ENCODE measurements at places on chromosomes 7 and 10. TPM values are rescaled to one million over a fixed set of nuclear protein-coding genes. Genes with fewer than 3 reads are reported as not detected.

DNA sequence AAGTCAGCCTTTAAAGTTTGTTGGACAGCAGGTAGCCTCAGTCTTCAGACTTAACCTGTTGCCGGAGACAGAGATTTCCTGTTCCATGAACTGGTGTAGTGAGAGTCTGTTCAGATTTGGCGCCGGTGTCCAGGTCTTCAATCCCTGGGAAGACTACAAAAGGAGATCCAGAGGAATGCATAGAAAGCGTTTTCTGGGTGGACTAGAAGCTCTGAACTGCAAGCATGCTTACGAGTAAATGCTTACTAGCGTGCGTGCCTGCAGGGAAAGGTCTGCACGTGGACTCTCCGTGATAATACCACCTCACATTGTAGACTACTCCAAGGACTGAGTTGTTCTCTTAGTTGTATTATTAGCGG is 878 bp downstream of the GLRX3 start:
- no peaks in the 10 kb centered on the region for H3K36me3 ChIP-seq
- DNase-seq, result peak; percentile 17
- peak overlapping the region; percentile 86 for H3K27ac ChIP-seq
- H3K4me1 ChIP-seq, result peaks cover 14% of the 10 kb centered on the region
- H3K27me3 ChIP-seq, result no peaks in the 10 kb centered on the region

DNA sequence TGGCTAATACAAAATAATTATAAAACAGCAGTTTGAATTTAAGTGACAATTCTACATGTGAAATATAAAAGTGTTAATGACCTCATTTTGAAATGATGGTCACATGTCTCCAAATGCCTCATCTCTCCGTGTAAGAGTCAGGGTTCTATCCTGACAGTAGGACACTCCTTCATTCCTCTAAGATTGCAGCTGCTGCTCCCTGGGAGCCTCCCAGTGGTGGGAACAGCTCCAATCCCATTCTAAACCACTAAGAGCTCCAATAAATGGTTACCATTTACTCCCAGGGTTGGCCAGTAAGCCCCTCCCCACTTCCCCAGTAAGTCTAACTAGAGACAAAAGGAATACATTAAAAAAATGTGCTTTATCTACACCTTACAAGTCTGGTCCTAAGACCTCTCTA is 344.6 kb upstream of the AOAH start:
- no peaks in the 10 kb centered on the region for H3K4me1 ChIP-seq
- DNase-seq, result no peak
- no peak overlapping the region for H3K4me3 ChIP-seq
- H3K27ac ChIP-seq, result no peak overlapping the region
- H3K36me3 ChIP-seq, result no peaks in the 10 kb centered on the region

DNA sequence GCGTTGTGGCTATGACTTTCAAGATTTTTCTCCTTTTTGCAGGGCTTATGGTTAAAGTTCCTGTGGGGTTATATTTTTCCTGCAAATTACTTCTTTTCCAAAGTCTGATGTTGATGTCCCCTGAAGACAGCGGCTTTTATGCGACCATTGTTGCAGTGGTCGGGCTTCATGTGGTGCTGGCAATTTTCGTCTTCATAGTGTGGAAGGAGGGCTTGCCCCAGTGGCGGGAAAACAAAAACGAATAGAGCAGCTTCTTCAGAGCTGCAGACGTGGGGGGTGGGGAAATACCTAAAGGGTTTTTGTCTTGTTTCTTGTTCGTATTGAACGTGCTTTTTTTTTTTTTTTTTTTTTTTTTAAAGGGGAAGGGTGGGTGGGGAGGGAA is 53.8 kb downstream of the MCMBP start:
- no peaks in the 10 kb centered on the region for H3K27me3 ChIP-seq
- no peaks in the 10 kb centered on the region for H3K4me1 ChIP-seq
- DNase-seq, result no peak
- no peak overlapping the region for H3K27ac ChIP-seq
- no peaks in the 10 kb centered on the region for H3K36me3 ChIP-seq

GRCh38 chr7:32518534-32519140 is 23.3 kb downstream of the AVL9 start:
- peaks cover 67% of the 10 kb centered on the region for H3K36me3 ChIP-seq
- peak; percentile 49 for DNase-seq

- H3K36me3 ChIP-seq, result no peaks in the 10 kb centered on the region
- no peaks in the 10 kb centered on the region for H3K27me3 ChIP-seq
- H3K4me3 ChIP-seq, result no peak overlapping the region
- no peak overlapping the region for H3K27ac ChIP-seq
- DNase-seq, result no peak
These were observed 82.5 kb upstream of the CREB5 start for GRCh38 chr7:28329661-28330363.

DNA sequence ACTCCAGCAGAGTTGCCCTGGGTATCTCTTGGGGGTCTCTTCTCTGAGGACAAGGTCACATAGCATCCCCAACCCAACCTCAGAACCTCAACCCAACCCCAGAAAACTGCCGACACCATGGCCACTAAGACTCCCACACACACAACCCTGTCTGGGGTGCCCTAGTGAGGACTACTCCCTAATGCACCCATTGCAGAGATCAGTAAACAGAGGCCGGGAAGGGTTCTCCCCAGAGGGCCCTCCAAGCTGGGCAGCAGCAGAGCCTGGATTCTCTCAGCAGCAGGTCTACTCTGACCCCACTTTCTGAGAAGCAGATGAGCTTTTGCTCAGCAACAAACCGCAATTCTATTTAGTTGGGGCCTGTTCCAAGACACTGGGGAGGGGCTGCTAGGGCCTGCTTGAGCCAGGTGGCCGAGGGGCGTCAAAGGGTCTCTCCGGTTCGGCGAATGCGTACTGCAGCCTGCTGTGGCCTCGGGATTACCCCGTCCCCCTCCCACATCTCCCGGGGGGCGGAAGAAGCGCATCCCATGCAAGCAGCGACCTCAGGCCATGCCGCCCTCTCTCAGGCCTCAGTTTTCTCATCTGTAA is 828 bp downstream of the OGDHL start:
- DNase-seq, result no peak
- peaks cover 4% of the 10 kb centered on the region for H3K4me1 ChIP-seq
- peaks cover 37% of the 10 kb centered on the region for H3K27me3 ChIP-seq
- no peaks in the 10 kb centered on the region for H3K36me3 ChIP-seq

GRCh38 chr7:5082806-5083205 is 37.1 kb downstream of the RBAK start:
- H3K27me3 ChIP-seq, result no peaks in the 10 kb centered on the region
- H3K27ac ChIP-seq, result no peak overlapping the region
- DNase-seq, result no peak

Gene CLDN4
- 724 TPM for total RNA-seq

Gene LIPN
- total RNA-seq, result not detected

Gene OPALIN
- not detected for total RNA-seq

Measured in PC-3 (cell line).